Cardiac fibroblast (primary cell): ENCODE measurements at places on chromosomes 6 and 20.

DNA sequence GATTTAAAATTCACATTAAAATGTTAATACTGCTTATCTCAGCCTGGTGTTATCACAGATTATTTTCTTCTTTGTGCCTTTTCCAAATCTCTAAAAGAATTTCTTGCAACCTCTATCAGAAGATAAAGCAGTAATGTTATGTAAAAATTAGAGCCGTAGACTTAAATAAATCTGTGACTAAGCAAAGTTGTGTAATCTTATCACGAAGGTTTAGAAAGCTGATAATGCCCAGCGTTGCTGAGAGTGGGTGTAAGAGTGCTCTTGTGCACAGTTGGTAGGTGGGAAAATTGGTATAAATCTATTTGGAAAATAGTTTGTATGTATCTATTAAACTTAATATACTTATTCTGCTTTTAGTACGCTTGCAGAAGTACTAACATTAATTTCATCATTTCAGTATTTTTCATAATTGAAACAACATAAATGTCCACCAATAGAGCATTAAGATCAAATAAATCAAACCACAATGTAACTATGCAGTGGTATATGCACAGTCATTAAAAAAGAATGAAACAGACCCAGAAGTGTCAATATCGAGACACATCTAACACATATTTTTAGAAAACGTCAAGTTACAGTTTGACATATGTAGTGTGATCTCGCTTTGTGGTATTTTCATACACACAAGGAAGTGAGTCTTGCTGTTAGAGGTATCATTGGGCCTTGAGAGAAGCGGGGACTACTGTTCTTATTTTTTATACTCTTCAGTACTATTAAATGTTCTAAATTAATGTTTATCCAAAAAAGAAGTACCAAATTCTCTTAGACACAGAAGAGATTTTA, 54.4 kb upstream of the PBOV1 start:
- no peak for DNase-seq

DNA sequence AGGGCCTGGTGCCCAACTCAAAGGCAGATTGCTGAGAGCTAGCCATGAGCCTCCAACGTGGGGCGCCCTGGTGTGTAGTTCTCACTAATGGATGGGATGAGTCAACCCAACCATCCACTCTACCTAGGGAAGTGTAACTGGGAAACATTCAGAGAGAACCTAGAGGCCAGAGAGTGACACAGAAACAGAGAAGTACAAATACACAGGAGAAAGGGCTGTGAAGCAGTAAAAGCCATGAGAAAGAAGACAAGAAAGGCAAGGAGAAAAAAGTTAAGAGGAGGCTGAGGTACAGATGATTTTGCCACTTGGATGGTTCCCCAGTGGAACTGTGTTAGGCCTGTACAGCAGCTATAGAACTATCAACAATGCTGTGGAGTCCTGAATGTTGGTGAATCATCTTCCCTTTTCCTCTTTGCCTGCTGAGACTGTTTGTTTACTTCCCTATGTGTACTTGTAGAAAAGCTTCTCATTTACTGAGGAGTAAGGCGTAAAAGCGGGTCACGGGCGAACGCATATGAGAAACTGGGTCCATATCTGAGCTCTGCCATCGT, 39.0 kb downstream of the MAN1A1 start:
- DNase-seq = peak; percentile 24

- DNase-seq = no peak
Measured at GRCh38 chr20:25659999-25660398, 36.2 kb upstream of the NANP start.

GRCh38 chr6:6678185-6678671, 89.7 kb downstream of the LY86 start:
- DNase-seq = peak; percentile 63

- DNase-seq = peak; percentile 63
Measured at GRCh38 chr6:129370268-129370916, 339.6 kb downstream of the ARHGAP18 start.

- DNase-seq = no peak
Measured at GRCh38 chr6:3530515-3530914, 73.7 kb upstream of the SLC22A23 start.

- DNase-seq = no peak
Measured at GRCh38 chr6:16336056-16336818, 97.8 kb downstream of the GMPR start.

DNA sequence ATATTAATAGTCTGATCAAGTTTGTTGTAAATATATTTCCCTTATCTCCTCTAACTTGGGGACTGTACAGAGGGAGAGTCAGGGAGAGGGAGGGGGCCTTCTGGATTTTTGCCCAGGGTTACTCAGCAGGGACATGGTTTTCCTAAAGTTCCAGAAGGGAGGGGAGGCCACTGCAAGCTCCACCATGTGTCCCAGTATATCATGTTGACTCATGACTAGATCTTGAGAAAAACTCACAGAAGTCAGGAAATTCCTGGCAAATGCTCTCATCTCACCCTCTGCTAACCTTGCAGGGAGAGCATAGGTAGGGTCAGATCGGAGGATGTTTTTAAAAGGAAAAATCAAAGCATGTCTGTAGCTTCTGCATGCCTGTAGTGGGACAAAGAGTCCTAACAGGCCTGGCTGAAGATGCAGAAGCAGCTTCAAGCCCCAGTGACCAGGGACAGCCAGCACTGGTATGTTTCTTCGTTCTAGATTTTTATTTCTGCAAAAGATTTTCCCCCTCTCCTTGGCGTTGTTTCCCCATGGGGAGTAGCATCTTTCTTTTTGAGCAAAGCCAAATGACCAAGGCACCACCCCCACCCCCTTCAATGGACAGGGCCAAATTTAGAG, 272.9 kb upstream of the SUPT3H start:
- peak; percentile 94 for DNase-seq

- no peak for DNase-seq
Measured at GRCh38 chr20:53778041-53778516, 184.4 kb upstream of the ZNF217 start.

- DNase-seq = peak; percentile 61
Measured at GRCh38 chr20:46709459-46710152, at the start of gene SLC2A10. SLC2A10 (plus strand) TSS chr20:46709649; CDS start chr20:46709737, 88 bp downstream.

DNA sequence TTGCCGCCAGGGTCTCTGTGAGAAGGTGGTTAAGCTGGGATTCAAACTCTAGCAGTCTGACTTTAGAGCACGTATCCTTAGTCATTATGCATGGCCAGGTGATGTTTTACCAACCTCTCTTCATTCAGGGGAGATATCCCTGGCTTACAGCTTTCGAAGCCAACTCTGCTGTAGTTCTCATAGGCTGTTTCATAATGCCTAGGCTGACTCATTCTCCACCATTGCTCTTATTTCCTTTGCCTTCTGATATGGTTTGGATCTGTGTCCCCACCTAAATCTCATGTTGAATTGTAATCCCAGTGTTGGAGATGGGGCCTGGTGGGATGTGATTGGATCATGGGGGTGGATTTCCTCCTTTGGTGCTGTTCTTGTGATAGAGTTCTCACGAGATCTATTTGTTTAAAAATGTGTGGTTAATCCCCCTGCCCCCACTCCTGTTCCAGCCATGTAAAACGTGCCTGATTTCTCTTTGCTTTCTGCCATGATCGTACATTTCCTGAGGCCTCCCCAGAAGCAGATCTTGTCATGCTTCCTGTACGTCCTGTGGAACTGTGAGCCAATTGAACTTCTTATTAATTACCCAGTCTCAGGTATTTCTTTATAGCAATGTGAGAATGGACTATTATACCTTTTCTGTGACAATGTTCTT, 94.6 kb upstream of the MAN1A1 start:
- DNase-seq = peak; percentile 37

GRCh38 chr6:52642368-52642767, 28.5 kb upstream of the TMEM14A start:
- no peak for DNase-seq

- DNase-seq = peak; percentile 12
Measured at GRCh38 chr6:154887051-154887450, 108.1 kb upstream of the TIAM2 start.

GRCh38 chr6:71326611-71327010, 38.0 kb downstream of the OGFRL1 start:
- DNase-seq = no peak

GRCh38 chr6:28337121-28337520, 1.2 kb upstream of the ZSCAN31 start:
- no peak for DNase-seq

DNA sequence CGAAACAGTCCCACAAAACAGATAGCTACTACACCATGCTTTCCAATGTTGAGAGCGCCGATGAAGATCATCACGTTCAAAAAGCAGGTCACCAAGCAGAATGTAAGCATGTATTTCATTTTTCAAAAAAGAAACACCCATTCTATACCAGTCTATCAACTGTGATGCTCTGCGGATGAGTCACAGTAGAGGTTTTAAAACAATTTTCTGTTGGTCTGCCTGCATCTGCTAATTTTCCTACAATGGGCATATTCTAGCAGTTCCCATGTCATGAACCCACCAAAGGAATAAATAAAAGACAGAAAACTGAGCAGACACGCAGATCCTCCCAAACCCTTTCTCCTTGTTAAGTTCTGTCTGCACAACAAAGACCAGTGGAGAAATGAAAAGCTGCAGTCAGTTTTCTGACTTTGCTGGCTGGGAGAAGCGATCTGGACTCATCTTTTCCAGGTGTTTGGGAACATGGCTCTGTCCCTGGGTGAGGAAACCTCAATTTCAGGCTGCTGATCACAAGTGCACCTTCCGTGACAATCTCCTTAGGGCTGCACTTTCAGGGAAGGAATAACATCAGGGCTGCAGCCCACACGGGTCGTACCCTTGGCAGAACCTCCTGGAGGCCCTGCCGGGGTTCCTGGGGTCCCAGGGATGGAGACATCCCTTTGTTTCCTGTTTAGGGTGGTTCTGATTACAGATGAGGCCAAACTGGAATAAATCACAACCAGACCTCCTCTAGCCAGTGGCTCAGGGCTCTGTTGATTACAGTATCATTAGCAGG, 200.1 kb downstream of the BMP7 start:
- DNase-seq = no peak

- no peak for DNase-seq
Measured at GRCh38 chr6:6393069-6393529, 72.6 kb upstream of the F13A1 start.

DNA sequence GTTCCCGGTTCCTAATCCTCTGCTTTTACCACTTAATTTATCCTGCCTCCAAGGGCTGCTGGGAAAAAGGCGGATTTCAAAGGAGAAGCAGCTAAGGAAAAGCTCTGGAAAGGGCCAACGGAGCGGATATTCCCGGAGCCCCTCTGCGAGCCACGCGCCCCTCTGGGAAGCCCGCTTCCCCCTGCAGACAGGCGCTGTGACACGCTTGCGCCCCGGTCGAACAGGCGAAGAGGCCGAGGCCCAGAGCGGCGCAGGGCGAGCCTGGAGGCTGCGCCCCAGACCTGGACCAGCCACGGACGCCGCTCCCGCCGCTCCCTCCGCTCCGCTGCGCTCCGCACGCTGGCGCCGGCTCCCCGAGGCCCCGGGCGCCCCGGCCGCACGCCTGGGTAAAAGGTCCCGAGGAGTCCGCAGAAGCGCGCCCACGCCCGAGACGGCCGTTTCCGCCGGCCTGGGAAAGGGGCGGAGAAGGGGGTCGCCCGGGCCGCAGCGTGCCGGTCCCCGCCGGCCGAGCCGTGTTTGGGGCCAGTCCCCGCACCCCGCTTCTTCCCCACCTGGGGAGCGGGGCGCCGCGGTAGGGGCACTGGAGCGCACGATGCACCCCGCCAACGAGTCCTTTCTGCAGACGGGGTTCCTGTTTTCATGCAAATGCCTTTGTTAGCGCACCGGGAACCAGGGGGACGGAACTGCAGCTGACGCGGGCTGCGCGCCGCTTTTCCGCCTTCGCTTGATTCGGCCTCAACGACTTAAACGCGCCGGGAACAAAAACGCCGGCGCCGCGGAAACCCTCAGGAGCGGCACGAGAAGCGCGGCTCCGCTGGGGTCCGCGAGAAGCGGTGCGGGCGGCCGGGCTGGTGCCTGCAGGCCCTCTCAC, 91.9 kb upstream of the SIRPA start:
- peak; percentile 65 for DNase-seq

GRCh38 chr6:113352029-113352801, 504.9 kb upstream of the MARCKS start:
- peak; percentile 87 for DNase-seq

- DNase-seq = no peak
Measured at GRCh38 chr6:89357390-89357789, 4.9 kb upstream of the UBE2J1 start.
